D721Med (cell line): ENCODE measurements at places on chromosomes 3 and 15.
A peak's percentile ranks its signal among the peaks of the same experiment; 100 is the strongest.

GRCh38 chr3:151726016-151726415 lies 7.7 kb upstream of the AADACL2 start:
- DNase-seq, result no peak

GRCh38 chr3:70905491-70905890 lies 593.1 kb upstream of the MDFIC2 start:
- no peak for DNase-seq

- DNase-seq, result no peak
Measured at GRCh38 chr3:178849199-178849910, 222.3 kb downstream of the ZMAT3 start.

DNA sequence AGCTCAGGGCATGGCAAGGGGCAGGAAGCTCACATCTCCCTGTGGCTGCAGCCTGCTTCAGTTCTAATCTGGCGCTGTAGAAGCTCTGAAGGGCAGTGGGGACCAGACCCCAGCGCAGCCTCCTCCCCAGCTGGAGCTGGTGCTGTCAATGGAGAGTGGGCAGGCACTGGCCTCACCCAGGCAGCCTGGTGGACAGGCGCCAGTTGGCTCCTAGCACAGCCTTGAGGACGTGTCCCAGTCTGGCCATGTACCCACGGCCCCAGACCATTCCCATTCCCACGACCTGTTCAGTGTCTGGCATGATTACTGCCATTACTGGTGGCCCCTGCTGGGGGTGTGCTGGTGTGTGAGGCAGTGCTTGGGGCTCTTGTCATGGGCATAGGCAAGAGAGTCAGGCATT lies 16.3 kb downstream of the TYRO3 start:
- DNase-seq, result no peak

DNA sequence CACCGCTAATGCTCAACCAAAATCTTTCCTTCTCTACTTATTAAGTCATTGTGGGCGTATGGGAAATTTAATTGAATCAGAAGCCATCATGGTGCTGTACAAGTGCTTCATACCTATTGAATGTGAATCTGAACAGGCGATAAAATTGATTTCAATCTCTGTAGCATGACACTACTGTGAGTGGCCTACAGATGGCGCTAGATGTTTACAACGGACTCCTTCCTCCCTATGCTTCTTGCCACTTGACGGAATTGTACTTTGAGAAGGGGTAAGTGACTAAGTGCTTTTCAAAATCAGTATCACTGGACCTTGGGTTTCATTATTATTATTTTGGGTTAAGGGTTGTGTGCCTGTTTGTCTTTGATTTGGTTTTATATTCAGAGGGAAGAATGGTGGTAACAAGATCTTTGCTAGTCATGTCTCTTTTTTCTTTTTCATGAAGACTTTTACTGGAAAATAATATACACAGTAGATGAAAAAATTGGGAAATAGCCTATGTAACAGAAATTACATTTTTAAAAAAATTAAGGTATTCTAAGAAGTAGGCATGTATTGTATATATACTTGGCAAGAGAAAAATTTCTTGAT lies 35.4 kb downstream of the ACP3 start:
- DNase-seq, result peak; percentile 22

DNA sequence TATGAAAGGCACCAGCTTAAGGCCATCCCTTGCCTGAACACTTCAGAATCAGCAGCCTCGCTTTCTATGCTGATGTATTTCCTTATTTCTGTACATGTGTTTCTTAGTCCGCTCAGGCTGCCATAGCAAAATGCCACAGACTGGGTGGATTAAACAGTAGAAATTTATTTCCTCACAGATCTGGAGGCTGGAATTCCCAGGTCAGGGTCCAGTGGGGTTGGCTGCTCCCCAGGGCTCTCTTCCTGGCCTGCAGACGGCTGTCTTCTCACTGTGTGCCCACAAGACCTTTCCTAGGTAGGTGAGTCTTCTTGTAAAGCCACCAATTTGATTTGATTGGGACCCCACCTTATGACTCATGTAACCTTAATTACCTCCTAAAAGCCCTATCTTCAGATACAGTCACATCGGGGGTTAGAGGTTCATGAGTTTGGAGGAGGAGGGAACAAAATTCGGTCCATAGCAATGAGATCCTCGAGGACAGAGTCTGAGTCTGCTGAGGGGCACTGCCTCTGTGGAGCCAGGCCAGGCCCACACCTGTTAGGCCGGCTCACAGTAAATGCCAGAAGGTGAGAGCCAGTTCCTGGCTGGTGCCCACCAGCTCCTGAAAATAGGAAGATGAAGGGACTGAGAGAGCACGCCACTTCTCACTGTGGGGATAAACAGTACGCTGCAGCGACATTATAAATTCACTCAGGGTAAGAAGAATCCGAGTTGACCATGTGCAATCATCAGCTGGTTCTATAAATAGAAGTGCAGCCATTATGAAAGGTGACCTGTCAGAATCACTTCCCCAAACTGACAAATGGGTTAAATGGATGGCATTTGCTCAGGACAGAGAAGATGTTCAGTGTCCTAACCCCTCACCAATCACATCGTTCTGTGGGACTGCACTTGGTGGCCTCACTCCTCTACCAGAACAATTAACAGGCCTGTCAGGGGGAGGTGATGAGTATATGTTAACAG lies 41.1 kb downstream of the CTXND1 start:
- DNase-seq, result no peak

GRCh38 chr3:175001091-175001490 lies 142.0 kb downstream of the NAALADL2 start:
- no peak for DNase-seq

DNA sequence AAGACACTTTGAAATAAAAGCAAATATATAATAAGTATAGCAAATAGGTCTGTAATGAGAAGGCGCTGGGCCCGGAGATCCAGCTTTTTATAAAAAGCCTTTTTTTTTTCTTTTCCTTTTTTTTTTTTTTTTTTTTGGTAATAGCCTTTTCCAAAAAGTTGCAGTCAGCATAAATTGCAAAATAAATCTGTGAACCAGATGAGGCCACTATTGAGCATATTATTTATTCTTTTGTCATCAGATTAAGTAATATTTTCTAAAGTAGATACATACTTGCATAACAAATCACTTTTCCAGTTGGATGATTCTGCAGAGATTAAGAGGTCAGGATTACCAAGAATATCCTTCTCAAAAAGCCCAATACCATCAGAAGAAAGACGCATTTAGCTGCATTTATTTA lies 24.9 kb downstream of the FMN1 start:
- no peak for DNase-seq

GRCh38 chr3:133361011-133361410 lies 38.8 kb upstream of the BFSP2 start:
- DNase-seq, result no peak

DNA sequence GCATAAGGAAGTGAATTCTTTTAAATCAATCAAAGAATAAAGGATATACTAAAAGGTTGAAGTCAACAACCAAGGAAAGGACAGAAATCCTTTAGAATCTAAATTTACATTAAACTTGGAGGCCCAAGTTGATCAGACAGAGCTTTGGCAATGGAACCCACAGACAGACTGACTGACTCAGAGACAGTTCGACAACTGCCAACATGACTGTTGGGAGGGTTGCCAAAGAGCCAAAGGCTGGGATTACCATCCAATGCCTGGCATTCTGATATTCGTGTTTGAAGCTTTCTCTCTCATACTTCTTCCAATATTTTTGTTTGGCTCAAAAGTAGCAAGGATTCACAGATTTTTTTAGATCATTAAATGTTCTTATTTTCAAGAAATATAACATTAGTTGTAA lies 406.1 kb downstream of the PLCL2 start:
- DNase-seq, result no peak

DNA sequence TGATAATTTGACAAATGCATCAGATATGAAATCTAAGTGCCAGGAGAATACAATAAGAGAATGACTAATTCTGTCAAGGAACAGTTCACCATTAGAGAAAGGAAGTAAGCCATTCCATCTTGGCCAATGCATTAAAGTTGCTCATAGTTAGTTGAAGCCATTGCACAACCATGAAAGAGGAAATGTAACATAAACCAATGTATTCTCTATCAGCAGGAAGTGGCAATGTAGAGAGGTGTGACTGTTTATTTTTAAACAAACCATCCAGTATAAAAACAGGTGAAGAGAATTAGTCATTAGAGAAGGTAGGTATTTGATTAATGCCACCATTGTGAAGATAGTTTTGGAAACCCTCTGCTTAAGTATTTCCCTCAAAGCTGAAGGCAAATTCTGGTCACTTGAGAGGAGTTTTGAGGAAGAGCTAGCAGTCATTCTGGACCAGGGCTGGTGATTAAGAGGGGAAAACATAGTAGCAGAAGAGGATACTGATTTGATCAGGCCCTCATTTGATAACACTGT lies 10.7 kb upstream of the ANXA2 start:
- DNase-seq, result no peak

- DNase-seq, result no peak
Measured at GRCh38 chr3:193729088-193729465, 136.1 kb downstream of the OPA1 start.

DNA sequence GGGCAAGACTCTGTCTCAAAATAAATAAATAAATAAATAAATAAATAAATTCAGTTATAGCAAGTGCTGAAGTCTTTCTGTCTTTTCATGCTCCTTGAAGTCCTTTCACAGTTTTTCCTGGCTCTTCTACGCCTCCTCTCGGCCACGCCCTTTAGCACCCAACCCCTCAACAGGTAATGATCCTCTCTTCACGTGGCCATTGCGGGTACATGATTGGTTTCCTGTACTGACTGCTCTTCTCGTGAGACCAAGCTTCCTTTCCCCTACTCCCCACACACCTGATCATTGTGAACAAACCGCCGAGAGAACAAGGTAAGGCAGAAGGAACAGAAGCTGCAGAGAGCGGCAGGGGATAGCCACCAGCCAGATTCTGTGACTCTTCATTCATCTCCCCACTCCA lies 2.3 kb upstream of the ZNF774 start:
- DNase-seq, result no peak

DNA sequence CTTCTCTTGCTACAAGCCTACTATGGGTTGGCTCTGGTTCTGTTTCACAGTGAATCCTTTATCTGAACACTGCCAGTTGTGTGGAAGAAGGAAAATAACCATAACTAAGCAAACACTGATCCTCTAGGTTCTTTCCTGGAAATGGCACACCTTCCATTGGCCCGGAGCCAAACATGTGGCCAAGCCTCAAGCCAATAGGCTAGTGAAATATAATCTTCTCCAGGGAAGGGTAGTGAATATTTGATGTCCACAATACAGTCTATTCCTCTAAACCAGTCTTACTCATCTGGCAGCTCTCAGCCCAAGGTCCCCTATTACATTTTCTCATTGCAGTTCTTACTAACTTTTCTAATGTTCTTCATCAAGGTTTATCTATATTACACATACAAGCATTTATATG lies 921.3 kb downstream of the TUSC7 start:
- DNase-seq, result no peak

GRCh38 chr3:102074946-102075345 lies 225.6 kb downstream of the NFKBIZ start:
- DNase-seq, result no peak

DNA sequence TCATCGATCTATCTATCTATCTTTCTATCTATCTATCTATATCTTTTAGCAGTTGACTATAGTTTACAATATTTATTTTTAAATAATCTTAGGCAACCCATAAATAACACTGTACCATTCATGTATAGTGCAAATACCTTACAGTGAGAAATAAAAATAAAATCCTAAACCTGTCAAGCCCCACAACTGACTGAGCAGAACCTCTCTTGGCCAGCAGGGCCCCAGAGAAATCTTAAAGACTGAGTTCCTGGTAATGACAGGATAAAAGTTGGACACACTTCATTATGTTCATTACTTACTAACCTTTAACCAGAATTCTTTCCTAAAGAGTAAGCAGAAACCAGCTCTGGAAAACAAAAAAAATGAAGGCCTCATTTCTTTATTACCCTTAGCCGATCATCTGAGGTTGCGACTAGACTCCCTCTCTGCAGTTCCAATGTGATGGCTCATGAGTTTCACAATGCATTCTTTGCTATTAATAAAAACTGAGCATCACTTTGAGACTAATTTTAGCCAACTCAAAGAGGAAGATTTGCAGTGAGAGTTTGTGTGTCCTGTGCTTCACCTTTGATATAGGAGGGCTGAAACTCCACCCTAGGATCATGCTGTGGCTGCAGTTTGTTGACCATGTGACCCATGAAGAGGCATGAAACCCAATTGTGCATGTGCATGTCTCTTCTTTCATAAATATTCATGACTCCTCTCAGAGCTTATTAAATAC lies 1072.0 kb downstream of the NSUN3 start:
- no peak for DNase-seq

GRCh38 chr3:52820736-52821135 lies 9.7 kb downstream of the ITIH4 start:
- DNase-seq, result peak; percentile 56

GRCh38 chr3:139940622-139941021 lies 5.6 kb downstream of the CLSTN2 start:
- DNase-seq, result no peak

DNA sequence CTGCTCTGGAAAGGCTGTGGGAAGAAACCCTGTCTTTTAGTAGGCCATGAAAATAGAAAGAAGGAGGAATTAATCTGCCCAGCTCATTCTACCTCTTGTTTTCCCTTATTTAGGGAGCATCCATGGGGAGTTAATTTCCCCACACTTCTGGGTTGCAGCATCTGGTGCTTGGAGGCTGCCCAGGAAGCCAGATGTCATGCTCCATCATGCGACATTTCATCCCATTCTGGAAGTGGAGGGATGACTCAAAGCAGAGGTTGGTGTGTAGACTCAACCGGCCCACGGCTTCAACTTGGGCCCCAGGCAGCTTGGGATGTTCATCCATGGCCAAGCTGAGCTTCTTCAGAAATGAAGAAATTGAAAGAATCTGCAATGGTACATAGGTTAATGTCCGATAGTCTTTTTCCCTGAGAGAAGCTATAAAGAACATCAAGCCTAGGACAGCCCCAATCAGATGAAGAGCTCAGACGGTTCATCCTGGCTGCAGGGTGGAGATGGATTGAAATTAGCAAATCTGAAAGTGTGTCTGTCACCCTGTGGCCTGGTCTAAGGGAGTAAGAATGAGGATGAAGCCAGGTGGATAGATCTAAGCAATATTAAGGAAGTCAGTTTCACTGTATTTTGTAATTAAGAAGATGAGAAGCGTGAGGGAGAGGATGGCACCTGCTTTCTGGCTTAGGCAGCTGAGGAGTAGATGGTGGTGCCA lies 24.5 kb upstream of the PROK2 start:
- DNase-seq, result no peak

DNA sequence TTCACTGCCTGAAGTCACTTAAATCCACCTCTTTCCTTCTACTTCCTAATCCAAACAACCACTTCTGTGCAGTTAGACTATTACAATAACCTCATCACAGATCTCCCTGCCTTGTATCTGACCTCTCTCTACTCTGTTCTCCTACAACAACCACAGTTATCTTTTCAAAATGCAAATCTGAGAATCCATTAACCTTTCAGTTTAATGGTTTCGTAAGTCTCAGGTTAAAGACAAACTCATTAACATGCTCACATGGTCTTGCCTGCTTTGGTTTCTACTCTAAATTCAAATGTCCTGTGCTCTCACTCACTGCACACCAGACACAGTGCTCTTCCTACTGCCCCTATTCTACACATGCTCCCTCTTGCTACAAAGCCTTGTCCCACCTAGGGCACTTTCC lies 406.5 kb upstream of the THBS1 start:
- DNase-seq, result no peak

- no peak for DNase-seq
Measured at GRCh38 chr3:115980709-115981108, 357.4 kb downstream of the GAP43 start.

GRCh38 chr3:149564079-149564478 lies 89.6 kb downstream of the TM4SF4 start:
- DNase-seq, result no peak

- no peak for DNase-seq
Measured at GRCh38 chr3:143331350-143331749, 211.8 kb downstream of the CHST2 start.
